Left ventricle myocardium superior (tissue), 1 donor: ENCODE measurements at places on chromosomes 5 and 9. TPM values are rescaled to one million over a fixed set of nuclear protein-coding genes. Genes with fewer than 3 reads are reported as not detected.

CLIC3 gene
- 1.7 TPM for total RNA-seq

RANBP17 gene
- total RNA-seq, result 3.9 TPM

LCN6 gene
- 17.4 TPM for total RNA-seq

PRDM9 gene
- total RNA-seq, result not detected

C9 gene
- not detected for total RNA-seq

LAMC3 gene
- total RNA-seq, result 0.07 TPM

ZNG1F gene
- 9.4 TPM for total RNA-seq
